ENCODE measurements at places on chromosomes 5 and 9. TPM values are rescaled to one million over a fixed set of nuclear protein-coding genes. Genes with fewer than 3 reads are reported as not detected.

The GPR150 gene
- 0.29 TPM for total RNA-seq

The CDK5RAP2 gene
- total RNA-seq: 52.2 TPM

GRCh38 chr5:1827025-1827885 lies 26.0 kb downstream of the NDUFS6 start:
- H3K4me3 ChIP-seq: no peak overlapping the region
- peaks cover 5% of the 10 kb centered on the region for H3K36me3 ChIP-seq

DNA sequence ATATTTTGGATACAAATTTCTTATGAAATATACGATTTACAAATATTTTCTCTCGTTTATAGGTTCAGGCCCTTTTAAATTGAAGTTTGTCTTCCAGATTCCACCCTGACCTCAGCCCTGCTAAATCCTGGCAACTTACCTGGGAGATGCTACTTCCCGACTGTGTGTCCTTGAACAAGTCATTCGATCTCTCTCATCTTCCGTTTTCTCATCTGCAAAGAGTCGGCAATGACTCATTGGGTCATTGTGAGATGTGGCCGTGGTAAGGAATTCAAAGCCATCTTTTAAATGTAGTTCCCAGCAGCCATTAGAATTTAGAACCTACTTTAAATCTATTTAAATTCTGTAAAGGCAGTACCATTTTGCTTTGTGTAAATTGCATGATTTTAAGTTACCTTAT lies 72.5 kb downstream of the LHX2 start:
- no peak overlapping the region for H3K27ac ChIP-seq
- peaks cover 44% of the 10 kb centered on the region for H3K27me3 ChIP-seq
- no peak for DNase-seq
- no peak overlapping the region for H3K4me3 ChIP-seq

DNA sequence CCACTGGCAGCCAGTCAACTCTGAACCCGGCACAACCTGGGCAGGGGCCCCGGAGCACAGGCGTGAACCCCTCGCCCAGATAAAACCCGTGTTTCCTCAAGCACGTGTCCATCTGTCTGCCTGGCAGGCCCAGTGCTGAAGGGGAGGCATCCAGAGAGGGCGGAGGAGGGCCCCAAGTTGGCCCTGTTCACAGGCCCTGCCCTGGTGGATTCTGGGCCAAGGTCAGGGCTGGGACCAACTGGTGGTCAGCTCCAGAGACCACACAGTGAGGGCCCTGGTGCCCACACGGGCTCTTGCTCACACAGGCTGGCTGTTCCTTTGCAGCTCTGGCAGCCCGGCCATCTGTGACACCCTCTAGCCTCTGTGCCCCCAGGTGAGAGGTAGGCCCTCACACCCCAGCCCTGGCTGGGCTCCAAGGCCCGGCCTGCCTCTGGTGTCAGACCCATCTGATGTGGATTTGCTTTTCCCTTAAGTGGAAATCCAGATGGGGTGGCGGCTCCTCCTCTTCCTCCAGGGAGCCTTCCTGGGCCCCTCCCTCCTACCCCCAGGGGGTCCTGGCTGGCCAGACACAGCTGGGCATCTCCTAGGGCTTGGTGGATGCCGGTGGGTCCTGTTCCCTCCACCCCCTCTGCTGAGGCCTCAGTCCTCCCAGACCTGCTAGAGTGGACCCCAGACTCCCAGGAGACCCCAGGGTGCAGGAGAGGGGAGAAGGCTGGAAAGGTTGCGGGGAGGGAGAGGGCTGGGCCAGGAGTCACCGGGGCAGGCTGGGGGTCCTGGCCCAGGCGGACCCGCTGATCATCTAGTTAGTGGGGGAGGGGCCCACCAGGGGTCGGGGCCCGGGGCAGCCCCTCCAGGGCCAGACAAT lies 525 bp upstream of the STPG3 start:
- no peaks in the 10 kb centered on the region for H3K36me3 ChIP-seq
- no peak overlapping the region for H3K4me3 ChIP-seq
- peaks cover 5% of the 10 kb centered on the region for H3K27me3 ChIP-seq
- peaks cover 4% of the 10 kb centered on the region for H3K4me1 ChIP-seq
- H3K27ac ChIP-seq: no peak overlapping the region

The SHOC1 gene
- total RNA-seq: under 0.01 TPM

The PCDH1 gene
- total RNA-seq: 0.29 TPM

DNA sequence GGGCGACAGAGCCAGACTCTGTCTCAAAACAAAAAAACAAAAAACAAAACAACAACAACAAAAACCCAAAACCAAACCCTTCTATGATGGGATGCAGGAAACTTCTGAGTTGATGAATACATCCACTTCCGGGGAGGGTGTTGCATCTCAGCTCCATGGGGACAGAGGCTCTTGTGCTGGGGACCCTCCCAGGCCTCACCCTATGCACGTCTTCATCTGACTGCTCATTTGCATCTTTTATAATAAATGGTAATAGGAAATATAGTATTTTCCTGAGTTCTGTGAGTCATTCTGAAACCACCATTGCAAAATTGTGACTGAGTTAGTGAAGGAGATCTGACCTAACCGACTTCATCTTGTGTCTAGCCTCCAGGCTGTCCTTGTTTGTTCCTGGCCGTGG lies 109.5 kb upstream of the SLC28A3 start:
- no peaks in the 10 kb centered on the region for H3K27me3 ChIP-seq
- H3K36me3 ChIP-seq: no peaks in the 10 kb centered on the region

GRCh38 chr9:135896205-135896604 lies 11.1 kb downstream of the CAMSAP1 start:
- H3K4me3 ChIP-seq: no peak overlapping the region
- H3K36me3 ChIP-seq: no peaks in the 10 kb centered on the region
- no peak for DNase-seq
- H3K27me3 ChIP-seq: no peaks in the 10 kb centered on the region

The GPRIN1 gene
- 1.8 TPM for total RNA-seq

The C5orf58 gene
- not detected for total RNA-seq

The DCP2 gene
- total RNA-seq: 31.5 TPM

DNA sequence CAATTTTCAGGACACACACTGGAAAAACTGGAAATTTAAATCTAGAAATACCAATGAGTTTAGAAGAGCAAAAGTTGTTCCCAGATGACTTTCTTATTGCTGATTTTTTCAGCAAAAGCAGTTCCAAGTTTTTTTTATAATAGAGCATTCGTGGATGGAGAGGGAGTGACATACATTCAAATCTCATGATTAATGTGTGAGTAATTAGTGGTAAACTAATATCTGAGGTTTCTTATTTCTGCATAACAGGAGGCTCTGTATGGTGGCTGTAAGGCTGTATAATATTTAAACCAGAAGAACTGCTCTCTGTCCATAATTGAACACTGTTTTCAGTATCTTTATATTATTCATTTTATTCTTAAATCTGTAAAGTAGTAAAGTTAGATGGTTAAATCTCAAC lies 25.8 kb downstream of the LYSMD3 start:
- H3K27me3 ChIP-seq: no peaks in the 10 kb centered on the region
- no peaks in the 10 kb centered on the region for H3K36me3 ChIP-seq
- peak overlapping the region; percentile 20 for H3K27ac ChIP-seq
- H3K4me1 ChIP-seq: peaks cover 22% of the 10 kb centered on the region
- no peak overlapping the region for H3K4me3 ChIP-seq

DNA sequence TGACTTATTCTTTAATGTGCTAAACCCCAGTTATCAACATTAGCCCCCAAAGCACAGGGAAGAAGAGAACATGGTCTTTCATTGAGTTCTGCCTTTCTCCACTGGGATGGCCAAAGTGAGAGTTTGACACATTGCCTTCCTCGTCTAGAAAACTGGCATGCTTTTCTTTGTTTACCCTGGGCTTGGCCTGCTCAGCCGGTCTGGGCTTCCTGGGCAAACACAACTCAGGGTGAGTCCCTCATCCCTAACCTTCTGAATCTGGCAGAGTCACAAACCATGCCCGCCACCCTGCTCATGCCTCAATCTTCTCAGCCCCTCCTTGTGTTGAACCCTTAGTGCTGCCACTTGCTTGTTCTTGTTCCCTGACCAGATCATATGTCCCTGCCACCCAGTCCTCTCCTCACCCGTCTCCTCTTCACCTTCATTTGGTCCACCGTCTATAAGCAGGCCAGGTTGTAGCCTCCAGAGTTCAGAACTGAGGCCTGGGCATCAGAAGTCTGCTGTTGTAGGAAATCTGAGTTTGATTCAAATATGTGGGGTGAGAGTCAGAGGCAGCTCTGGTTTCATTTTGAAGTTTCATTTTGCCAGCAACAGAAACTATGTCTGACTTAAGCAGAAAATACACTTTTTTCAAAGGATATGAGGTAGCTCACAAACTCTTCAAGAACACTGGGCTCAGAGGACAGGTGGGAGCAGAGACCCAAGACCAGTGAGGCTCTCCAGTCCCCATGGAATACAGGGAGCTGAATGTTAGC lies 217.6 kb downstream of the NDUFS4 start:
- peaks cover 7% of the 10 kb centered on the region for H3K4me1 ChIP-seq
- no peak for DNase-seq
- no peak overlapping the region for H3K4me3 ChIP-seq
- no peaks in the 10 kb centered on the region for H3K36me3 ChIP-seq

DNA sequence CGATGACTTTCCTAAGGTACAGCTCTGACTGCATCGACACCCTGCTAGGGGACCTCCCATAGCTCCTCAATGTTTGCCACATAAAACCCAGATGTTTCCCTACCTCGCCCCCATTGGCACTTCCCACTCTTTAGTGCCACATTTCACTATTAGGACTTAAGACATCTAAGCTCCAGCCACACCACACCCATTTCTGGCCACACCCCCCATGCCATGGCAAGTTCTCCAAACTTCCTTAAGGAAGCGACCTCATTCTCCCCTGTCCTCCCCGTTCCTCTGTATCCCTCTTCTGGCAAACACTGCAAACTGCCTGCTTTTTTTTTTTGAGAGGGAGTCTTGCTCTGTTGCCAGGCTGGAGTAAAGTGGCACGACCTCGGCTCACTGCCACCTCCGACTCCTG lies 62.9 kb downstream of the USP20 start:
- DNase-seq: no peak
- peaks cover 30% of the 10 kb centered on the region for H3K36me3 ChIP-seq
- H3K27me3 ChIP-seq: no peaks in the 10 kb centered on the region
- no peaks in the 10 kb centered on the region for H3K4me1 ChIP-seq
- no peak overlapping the region for H3K27ac ChIP-seq

The PTPN3 gene
- 2.9 TPM for total RNA-seq

The DMXL1 gene
- 86.1 TPM for total RNA-seq

DNA sequence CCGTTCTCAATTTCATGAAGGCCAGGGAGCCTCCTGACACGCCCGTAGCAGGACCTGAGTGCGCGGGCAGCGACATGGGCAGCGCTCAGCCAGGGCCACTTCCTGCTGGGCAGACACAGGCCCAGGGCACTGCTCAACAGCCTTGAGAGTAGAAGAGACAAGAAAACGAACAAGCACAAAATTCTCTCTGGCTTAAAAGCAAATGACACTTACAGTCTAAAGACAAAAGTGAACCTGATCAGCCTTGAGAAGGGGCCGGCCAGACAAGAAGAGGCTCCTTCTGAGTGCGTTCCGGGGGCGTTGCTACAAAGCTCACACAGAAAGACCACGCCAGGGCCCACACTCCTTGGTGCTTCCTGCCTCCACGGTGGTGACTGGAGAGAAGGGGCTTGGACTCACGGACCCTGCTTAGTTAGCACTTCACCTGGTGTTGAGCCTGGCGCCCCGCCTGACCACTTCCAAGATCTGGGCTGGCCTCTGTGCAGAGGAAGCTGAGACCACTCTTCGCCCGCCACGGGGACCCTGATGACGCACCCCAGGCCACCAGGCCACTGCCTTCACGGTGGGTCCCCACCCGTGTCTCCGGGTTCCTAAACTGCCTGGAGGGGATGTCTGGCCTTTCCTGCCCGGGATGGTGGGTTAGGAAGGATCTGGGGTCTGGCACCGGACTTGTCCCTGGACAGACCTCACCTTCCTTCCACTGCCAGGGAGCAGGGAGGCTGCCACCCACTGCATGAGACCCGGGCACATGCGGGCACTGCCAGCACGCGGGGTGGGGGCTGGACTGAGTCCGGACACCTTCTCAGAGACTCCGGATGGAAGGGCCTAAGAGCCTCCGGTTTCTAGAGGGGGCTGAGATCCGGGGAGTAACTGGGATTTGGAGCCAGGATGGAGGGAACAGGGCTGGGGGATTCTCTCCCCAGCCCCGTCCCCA lies 1.3 kb downstream of the SLC12A7 start:
- peak overlapping the region; percentile 80 for H3K4me3 ChIP-seq
- H3K36me3 ChIP-seq: no peaks in the 10 kb centered on the region
- peaks cover 5% of the 10 kb centered on the region for H3K27me3 ChIP-seq
- peak; percentile 93 for DNase-seq
- H3K4me1 ChIP-seq: peaks cover 4% of the 10 kb centered on the region
- no peak overlapping the region for H3K27ac ChIP-seq

DNA sequence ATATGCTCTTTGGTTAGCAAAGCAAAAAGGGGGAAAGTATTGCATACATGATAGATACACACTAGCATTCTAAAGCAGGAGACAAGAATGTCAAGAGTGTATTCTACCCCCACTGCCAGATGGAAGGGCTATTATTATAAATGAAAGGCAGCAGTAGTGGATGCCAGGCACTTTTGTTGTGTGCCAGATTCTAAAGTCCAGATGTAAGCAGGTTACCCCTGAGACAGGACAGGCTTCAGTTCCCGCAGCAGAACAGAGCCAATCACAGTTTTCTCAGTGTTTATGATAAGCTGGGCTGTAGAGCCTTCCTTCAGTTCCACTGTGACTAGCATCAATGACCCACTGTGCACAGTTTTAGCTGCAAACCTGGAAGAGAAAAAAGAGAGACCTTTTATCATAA lies 226.6 kb upstream of the TBCA start:
- no peak overlapping the region for H3K27ac ChIP-seq
- DNase-seq: no peak
- no peak overlapping the region for H3K4me3 ChIP-seq
- peaks cover 3% of the 10 kb centered on the region for H3K4me1 ChIP-seq
- H3K27me3 ChIP-seq: no peaks in the 10 kb centered on the region
- peaks cover 4% of the 10 kb centered on the region for H3K36me3 ChIP-seq

The ZSWIM6 gene
- total RNA-seq: 10.0 TPM

The PAEP gene
- not detected for total RNA-seq

- DNase-seq: no peak
- H3K27me3 ChIP-seq: no peaks in the 10 kb centered on the region
Observed at GRCh38 chr5:116371935-116372334, 202.7 kb downstream of the SEMA6A start.

DNA sequence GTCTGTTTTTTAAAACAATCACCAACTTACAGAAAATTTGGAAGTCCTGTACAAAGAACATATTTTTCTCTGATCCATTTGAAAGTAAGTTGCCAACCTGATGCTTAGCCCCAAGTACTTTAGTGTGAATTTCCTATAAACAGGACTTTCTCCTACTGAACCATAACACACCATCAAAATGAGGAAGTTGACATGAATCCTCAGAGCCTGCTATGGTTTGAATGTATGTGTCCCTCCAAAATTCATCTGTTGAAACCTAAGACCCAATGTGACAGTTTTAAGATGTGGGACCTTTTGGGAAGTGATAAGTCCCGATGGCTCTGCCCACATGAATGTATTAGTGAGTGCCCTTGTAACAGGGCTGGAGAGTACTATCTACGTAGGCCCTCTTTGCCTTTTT lies 6.4 kb upstream of the ACOT12 start:
- no peak for DNase-seq
- no peaks in the 10 kb centered on the region for H3K36me3 ChIP-seq
- no peaks in the 10 kb centered on the region for H3K27me3 ChIP-seq
- no peak overlapping the region for H3K4me3 ChIP-seq

GRCh38 chr9:123063177-123063598 lies 29.7 kb downstream of the GPR21 start:
- no peak overlapping the region for H3K4me3 ChIP-seq
- DNase-seq: no peak
- no peak overlapping the region for H3K27ac ChIP-seq
- H3K4me1 ChIP-seq: peaks cover 14% of the 10 kb centered on the region
